Uterus (tissue), 4 donors: ENCODE measurements at places on chromosomes 12 and 14. TPM values are rescaled to one million over a fixed set of nuclear protein-coding genes. Genes with fewer than 3 reads are reported as not detected.

Gene PTCSC3
- total RNA-seq, result not detected

Gene MYL2
- not detected for total RNA-seq

Gene CD4
- total RNA-seq, result 12.4 TPM

Gene RNASE3
- not detected for total RNA-seq

Gene PRR13
- total RNA-seq, result 2.6 TPM

Gene OR6C75
- not detected for total RNA-seq

Gene CLEC4A
- total RNA-seq, result 0.97 TPM

Gene OAS1
- 19.8 TPM for total RNA-seq

Gene PIP4K2C
- 29.3 TPM for total RNA-seq

Gene IGFBP6
- 280 TPM for total RNA-seq

Gene IFNG-AS1
- total RNA-seq, result not detected

Gene TAS2R46
- total RNA-seq, result not detected

Gene DEPDC4
- total RNA-seq, result 11.1 TPM

- no peak overlapping the region for H3K4me3 ChIP-seq
- H3K27me3 ChIP-seq, result no peaks in the 10 kb centered on the region
- DNase-seq, result no peak
- no peaks in the 10 kb centered on the region for H3K36me3 ChIP-seq
- H3K4me1 ChIP-seq, result no peaks in the 10 kb centered on the region
These were observed 101.5 kb downstream of the HELB start for GRCh38 chr12:66403746-66404145.

GRCh38 chr12:2925322-2925995 lies 33.7 kb upstream of the TEAD4 start:
- no peaks in the 10 kb centered on the region for H3K27me3 ChIP-seq
- DNase-seq, result no peak
- H3K27ac ChIP-seq, result no peak overlapping the region
- H3K4me3 ChIP-seq, result no peak overlapping the region

GRCh38 chr12:102249079-102249841 lies 51.6 kb upstream of the PMCH start:
- H3K27me3 ChIP-seq, result no peaks in the 10 kb centered on the region
- no peak overlapping the region for H3K27ac ChIP-seq
- DNase-seq, result no peak
- H3K4me3 ChIP-seq, result no peak overlapping the region
- H3K4me1 ChIP-seq, result no peaks in the 10 kb centered on the region
- no peaks in the 10 kb centered on the region for H3K36me3 ChIP-seq

- H3K27me3 ChIP-seq, result no peaks in the 10 kb centered on the region
- DNase-seq, result no peak
- H3K4me1 ChIP-seq, result no peaks in the 10 kb centered on the region
- no peak overlapping the region for H3K27ac ChIP-seq
These were observed 242.7 kb downstream of the ATXN7L3B start for GRCh38 chr12:74780182-74780849.

DNA sequence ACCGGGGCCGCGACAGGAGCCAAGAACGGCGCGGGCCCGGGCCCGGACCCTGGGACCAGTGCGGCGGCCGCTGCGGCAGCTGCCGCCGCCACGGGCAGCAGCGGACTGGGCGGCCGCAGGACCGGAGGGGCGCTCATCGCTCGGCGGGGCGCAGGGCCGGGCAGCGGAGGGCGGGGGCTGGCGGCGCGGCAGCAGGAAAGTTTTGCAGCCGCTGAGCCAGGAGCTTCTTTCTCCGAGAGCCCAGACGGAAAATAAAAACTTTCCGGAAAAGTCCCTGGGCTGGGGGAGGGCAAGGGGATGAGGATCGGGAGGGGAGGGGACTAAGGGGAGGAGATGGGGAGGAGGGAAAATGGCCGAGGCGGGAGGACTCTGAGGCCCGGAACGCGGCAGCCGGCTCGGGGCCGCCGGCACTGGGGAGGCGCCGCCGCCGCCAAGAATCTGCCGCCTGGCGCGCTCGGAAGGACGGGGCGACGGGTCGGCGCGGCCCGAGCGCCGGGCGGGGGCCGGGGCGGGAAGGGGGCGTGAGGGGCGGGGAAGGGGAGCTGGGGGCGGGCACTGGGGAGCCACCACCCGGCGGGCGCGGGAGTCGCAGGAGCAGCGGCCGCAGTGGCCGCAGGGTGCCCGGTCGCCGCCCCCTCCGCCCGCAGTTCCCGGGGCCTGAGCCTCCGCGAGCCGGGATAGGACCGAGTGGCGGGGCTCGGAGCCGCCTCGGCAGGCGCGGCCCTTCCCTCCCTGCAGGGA lies at the start of gene PRKD1:
TSS of gene PRKD1 (minus strand) at position 472 of the 741 bp plus-strand sequence.
- no peaks in the 10 kb centered on the region for H3K27me3 ChIP-seq
- H3K36me3 ChIP-seq, result no peaks in the 10 kb centered on the region

GRCh38 chr12:75389706-75390105 lies 1.2 kb upstream of the GLIPR1L2 start:
- H3K4me3 ChIP-seq, result peak overlapping the region; percentile 48
- no peak for DNase-seq
- peaks cover 9% of the 10 kb centered on the region for H3K4me1 ChIP-seq
- peak overlapping the region; percentile 92 for H3K27ac ChIP-seq

GRCh38 chr12:14655284-14655683 lies 41.1 kb downstream of the GUCY2C start:
- no peaks in the 10 kb centered on the region for H3K36me3 ChIP-seq
- H3K4me1 ChIP-seq, result no peaks in the 10 kb centered on the region

- H3K4me1 ChIP-seq, result no peaks in the 10 kb centered on the region
- H3K27ac ChIP-seq, result no peak overlapping the region
- H3K27me3 ChIP-seq, result no peaks in the 10 kb centered on the region
- DNase-seq, result no peak
- H3K36me3 ChIP-seq, result no peaks in the 10 kb centered on the region
These were observed 79.2 kb downstream of the DUSP16 start for GRCh38 chr12:12483438-12483837.

DNA sequence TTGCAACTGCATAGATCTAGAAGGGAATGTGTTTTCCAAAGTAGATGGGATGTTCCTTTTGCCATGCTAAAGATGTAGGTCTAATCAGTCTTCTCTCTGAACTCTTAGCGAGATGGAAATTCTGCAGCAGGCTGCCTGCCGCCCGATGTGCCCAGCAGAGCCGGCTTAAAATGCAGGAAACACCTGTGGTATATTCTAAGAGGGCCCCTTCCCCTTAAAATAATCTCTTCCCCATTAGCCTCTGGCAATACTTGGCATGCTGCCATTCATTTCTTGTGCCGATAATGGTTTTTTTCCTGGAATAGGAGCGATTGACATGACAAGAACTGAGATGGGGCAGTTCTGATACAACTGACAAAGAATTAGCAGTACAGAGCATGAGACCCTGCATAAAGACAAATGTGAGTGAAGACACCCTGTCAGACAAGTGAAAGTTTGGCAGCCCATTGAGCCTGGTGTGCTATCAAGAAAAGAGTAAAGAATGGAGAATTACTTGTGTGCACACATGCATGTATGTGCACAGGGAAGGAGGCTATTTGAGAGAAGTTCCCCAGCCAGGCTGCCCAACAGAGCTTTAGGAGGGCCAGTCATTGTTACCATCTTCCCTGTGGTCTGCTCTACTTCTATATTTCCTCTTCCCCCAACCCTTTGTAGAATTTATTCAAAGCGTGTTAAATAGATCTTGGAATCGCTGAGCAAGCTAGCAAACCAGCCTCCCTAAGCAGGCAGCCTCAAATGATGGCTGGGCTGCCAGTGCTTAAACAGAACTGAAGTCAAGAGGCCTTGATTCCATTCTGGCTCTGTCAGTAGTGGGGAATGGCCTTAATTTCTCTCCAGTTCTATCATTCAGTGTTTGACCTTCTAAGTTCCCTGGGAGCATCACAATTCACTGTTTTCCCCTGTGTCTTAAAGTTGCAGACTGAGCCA lies 29.6 kb upstream of the NTF3 start:
- no peaks in the 10 kb centered on the region for H3K27me3 ChIP-seq
- H3K4me3 ChIP-seq, result no peak overlapping the region
- H3K4me1 ChIP-seq, result no peaks in the 10 kb centered on the region
- H3K36me3 ChIP-seq, result no peaks in the 10 kb centered on the region
- H3K27ac ChIP-seq, result no peak overlapping the region
- no peak for DNase-seq

GRCh38 chr14:22096514-22096895 lies 422.9 kb upstream of the OR4E1 start:
- H3K4me1 ChIP-seq, result no peaks in the 10 kb centered on the region
- H3K27ac ChIP-seq, result peak overlapping the region; percentile 86
- no peak overlapping the region for H3K4me3 ChIP-seq
- no peaks in the 10 kb centered on the region for H3K36me3 ChIP-seq
- no peak for DNase-seq
- no peaks in the 10 kb centered on the region for H3K27me3 ChIP-seq

- H3K4me3 ChIP-seq, result no peak overlapping the region
- H3K27me3 ChIP-seq, result no peaks in the 10 kb centered on the region
- DNase-seq, result no peak
- no peaks in the 10 kb centered on the region for H3K36me3 ChIP-seq
- H3K4me1 ChIP-seq, result peaks cover 6% of the 10 kb centered on the region
These were observed 19.0 kb downstream of the PRPF40B start for GRCh38 chr12:49642370-49642802.

DNA sequence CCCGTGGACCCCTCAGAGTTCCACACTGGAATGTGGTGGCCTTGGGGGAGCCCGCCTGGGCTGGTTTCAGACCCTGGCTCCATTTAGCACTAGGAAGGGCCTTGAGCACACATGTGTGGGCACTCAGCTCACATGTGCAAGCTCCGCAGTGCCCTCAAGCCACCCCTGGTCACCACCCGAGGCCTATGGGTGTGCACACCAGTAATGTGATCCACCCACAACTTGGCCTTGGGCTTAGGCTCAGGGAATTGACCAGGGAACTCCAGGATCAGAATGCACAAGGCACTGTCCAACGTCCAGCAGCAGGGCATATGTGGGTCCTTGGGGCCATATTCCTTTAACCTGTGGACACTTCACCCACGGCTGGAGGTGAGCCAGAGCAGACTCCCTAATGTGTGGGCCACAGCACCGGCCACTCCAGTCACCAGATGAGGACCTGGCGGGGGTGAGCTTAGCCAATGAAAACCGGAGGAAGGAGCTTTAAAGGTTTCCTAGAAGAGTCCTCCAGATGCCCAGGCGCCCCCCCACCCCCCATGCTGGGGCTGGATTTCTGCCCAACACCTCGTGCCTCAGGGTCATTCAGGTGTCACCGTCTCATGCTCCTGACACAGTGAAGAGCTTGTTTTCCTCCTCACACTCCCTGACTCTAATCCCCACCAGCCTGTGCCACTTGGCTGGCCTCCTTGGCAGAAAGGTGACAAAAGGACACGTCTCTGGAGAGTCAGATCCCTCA lies 209.2 kb downstream of the ZFP36L1 start:
- H3K4me3 ChIP-seq, result no peak overlapping the region
- DNase-seq, result no peak
- H3K27ac ChIP-seq, result peak overlapping the region; percentile 91

GRCh38 chr14:93707475-93707874 lies 80.8 kb downstream of the PRIMA1 start:
- no peaks in the 10 kb centered on the region for H3K36me3 ChIP-seq
- H3K27me3 ChIP-seq, result no peaks in the 10 kb centered on the region
- no peaks in the 10 kb centered on the region for H3K4me1 ChIP-seq
- DNase-seq, result no peak

GRCh38 chr12:80829767-80830166 lies 108.0 kb downstream of the LIN7A start:
- no peaks in the 10 kb centered on the region for H3K27me3 ChIP-seq
- H3K36me3 ChIP-seq, result no peaks in the 10 kb centered on the region
- no peaks in the 10 kb centered on the region for H3K4me1 ChIP-seq
- no peak for DNase-seq

GRCh38 chr12:106118-106591 lies 39.6 kb downstream of the IQSEC3 start:
- H3K27ac ChIP-seq, result no peak overlapping the region
- no peaks in the 10 kb centered on the region for H3K27me3 ChIP-seq
- H3K36me3 ChIP-seq, result no peaks in the 10 kb centered on the region
- H3K4me3 ChIP-seq, result no peak overlapping the region
